ENCODE measurements at places on chromosomes 16 and 17.

- DNase-seq, result no peak
These were observed 29.3 kb upstream of the STH start for GRCh38 chr17:45969726-45970125.

DNA sequence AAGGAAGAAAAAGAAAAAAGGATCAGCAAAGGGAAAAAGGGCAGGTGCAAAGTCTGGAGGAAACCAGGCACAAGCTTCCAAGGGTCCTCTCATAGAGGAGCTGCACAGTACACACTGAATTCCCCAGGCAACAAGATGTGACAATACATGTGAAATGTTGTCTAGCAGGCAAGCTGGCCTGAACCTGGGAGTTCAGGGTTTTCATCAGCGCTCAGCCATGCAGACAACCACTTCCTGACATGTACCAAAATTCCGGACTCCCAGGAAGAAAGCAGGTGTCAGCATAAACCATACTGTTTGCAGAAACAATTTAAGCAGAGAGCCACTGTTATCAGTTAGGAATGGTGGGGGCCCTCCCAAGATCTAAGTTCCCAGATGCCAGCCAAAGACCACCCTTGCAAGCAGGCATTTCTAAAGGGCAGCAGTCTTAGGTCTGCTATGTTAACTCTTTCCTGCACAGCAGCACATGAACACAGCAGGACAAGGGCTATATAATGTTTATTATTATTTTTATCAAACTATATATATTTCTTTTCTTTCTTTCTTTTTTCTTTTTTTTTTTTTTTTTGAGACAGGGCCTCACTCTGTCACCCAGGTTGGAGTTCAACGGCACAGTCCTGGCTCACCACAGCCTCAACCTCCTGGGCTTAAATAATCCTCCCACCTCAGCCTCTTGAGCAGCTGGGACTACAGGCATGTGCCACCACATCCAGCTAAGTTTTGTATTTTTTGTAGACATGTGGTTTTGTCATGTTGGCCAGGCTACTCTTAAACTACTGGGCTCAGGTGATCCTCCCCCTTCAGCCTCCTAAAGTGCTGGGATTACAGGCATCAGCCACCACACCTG lies 10.1 kb downstream of the TK2 start:
- no peak for DNase-seq

GRCh38 chr17:55726440-55726839 lies 3.8 kb upstream of the TMEM100 start:
- DNase-seq, result no peak

DNA sequence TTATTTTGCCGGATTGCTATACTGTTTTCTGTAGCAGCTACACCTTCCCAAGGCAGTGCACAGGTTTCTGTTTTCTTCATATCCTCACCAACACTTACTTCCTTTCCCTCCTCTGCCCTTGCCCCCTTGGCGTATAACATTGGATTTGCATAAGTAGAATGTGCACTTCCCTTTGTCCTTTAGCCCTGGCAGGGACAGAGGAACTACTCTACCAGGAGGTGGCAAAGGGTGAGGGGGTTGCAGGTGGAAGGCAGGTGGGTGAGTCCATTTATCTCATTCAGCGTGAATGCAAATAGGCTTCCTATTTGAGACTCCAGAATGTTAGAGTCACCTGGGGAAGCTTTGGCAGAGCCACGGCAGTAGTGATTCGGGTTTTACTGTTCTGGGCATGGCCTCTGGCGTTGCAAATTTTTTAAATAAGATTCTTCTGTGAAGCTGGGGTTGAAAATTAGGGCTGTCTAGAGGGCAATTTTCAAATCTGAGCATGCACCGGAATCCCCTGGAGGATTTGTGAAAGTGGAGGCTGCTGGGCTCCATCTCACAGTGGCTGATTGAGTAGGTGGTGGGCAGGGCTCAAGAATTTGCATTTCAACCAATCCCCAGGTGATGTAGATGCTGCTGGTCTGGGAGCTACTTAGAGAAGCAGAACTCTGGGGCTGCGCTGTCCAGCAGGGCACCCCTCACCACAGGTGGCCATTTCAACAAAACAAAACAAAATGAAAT lies 84.7 kb downstream of the PLCG2 start:
- DNase-seq, result no peak

DNA sequence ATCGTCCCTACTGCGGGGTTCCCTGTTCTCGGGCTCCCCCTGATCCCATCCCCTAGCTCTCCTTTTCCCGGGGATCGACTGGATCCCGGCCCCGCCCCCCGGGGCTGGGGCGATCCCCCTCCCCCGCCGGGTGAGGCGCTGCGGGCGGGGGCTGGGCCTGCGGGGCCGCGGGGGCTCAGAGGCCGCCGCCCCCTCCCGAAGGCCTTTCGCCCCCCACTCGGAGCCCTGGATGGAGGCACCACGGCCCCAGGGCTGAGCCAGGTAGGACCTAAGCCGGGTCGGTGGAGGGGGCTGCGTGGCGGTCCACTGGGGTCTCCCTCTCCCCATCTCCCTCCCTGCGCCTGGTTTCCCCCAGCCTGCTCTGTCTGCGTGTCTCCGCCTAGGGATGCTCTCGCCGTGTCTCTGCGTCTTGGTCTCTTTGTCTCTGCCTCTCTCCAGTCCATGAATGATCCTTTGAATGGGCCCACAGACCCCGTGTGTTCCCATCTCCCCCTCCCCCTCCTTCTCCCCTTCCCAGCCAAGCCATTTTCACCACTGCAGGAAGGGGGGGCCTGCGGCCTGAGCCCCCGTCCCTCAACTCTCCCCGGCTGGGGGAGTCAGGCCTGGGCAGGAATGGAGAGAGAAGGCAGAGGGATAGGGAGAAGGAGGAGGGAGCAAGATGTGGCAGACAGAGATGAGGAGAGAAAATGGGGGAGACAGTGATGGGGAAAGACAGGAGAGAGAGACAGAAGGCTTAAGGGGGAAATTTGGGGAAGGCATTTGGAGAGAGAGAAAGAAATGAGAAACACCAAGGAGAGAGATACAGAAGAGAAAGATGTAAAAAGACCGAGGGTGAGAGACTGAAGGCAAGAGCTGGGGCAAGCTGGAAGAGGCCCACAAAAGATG lies 1.7 kb upstream of the TMEM256 start:
- DNase-seq, result no peak

GRCh38 chr17:784143-784542 lies 2.0 kb downstream of the MRM3 start:
- DNase-seq, result no peak

GRCh38 chr17:80529104-80529903 lies 15.3 kb upstream of the RPTOR start:
- no peak for DNase-seq

DNA sequence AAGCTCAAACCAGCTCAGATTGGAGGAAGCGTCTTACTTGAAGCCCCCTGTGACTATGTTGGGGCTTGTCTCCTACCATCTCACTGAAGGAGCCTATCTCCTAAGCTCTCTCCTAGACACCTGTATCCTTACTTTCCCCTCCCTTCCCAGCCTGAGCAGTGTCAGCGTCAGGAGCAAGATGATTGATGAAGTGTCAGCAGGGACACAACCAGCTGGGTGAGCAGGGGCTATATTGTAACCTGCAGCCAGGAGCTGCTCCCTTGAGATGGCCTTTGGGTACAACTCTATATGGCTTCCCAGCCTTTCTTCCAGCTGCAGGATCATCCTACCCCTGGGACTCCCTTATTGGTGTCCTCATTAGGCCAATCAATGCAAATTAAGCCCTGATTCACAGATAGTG lies 83.2 kb upstream of the HSBP1 start:
- no peak for DNase-seq

DNA sequence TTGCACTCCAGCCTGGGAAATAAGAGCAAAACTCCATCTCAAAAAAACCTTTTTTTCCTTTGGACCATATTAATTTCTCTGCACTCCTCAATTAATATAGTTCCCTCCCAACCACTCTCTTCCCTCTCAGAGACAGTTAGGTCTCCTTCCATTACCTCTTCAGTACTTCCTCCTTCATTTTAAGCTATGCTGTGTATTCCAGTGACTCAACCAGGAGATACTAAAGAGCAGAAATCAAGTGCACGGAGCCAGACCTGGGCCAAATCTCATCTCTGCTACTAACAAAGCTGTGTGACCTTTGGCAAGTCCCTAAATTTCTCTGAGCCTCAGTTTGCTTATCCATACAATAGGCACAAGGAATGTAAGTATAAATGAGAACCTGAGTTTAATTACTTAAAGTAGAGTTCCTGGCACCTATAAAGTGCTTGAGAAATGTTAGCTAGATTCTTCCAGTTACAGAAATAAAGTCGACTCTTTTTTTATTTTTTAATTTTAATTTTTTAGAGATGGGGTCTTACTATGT lies 8.5 kb downstream of the PECAM1 start:
- no peak for DNase-seq

DNA sequence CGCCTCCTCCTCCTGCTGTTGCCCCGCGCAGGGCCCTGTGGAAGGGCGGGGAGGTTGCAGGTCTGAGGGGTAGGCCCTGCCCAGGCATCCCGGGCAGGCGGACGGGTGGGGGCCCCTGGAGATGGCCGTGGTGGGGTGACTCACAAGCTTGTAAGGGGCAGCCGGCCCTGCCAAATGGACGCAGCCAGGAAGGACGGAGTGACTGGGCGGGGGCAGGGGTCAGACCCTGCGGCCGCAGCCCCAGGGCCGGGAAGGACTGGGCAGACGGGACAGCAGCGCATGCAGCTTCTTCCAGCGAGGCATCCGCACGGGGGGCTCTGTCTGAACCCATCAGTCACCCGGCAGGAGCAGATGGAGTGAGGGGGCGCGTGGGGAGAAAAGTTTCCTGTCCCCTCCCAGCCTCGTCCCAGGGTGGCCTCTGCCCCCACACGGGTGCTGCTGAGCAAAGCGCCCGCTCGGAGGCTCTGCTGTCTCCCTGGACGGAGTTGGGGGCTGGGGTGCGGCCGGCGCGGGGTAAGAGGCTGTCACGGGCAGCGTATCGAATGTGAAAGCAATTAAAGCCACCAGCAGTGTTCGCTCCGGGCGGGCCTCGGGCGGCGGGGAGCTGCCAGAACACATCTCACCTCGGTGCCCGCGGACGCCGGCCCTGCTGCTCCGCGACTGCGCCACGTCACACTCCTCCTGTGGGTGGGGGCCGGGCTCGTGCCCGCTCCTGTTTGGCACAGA lies 5.4 kb upstream of the PRR35 start:
- DNase-seq, result no peak

- no peak for DNase-seq
These were observed 238.8 kb downstream of the SLC39A11 start for GRCh38 chr17:72853440-72854415.

DNA sequence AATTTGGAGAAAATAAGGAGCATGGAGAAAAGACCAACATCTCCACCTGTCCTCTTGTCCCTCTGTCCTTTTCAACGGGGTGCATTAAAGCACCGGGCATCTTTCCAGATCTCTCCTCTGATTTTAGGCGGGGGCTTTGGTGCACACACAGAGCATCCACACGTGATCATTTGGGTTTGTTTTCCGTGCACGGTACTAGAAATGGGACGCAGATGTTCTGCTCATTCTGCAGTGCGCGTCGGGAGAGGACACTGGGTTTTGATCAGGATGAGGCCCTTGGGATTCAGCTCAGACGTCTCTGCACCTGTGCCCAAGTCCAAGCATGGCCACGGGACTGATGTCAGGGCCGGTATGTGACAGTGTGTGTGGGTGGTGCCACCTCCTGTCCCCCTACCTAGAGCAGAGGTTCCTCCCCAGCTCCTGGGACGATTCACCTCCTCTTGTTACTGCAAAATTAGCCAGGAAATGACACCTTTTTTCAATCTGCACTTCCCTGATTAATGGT lies 31.9 kb downstream of the PDIA2 start:
- DNase-seq, result no peak

DNA sequence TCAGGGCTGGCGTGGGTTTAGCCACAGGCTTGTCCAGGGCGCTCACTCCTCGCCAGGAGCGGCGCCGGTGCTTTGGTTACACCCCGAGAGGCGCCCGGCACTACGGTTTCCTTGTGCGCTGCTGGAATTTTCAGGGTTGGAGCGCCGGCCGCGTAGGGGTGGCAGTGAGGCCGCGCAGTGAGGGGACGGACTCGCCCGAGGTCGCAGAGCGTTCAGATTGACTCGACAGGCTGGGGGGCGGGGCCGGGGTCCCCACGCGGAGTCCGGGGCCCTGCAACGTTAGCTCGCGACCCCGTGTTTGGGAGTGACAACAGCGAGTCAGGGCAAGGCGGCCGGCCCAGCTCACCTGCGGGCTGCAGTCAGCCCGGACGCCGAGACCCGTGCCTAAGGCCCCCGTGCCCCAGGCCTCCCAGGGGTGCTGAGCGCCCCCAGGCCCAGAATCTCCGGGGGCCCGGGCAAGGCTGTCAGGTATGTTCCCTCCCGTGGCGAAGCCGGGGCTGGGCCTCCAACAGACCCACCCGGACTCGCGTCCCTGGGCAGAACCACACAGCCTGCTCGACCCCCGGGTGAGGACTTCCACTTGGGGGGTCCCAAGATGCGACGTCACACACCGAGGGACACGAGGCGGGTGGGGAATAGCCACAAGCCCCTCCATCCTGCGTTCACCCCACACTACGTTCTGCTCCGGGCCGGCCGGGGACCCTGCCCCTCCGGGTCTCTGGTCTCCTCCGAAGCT lies 1.3 kb upstream of the ACTG1 start:
- DNase-seq, result no peak

DNA sequence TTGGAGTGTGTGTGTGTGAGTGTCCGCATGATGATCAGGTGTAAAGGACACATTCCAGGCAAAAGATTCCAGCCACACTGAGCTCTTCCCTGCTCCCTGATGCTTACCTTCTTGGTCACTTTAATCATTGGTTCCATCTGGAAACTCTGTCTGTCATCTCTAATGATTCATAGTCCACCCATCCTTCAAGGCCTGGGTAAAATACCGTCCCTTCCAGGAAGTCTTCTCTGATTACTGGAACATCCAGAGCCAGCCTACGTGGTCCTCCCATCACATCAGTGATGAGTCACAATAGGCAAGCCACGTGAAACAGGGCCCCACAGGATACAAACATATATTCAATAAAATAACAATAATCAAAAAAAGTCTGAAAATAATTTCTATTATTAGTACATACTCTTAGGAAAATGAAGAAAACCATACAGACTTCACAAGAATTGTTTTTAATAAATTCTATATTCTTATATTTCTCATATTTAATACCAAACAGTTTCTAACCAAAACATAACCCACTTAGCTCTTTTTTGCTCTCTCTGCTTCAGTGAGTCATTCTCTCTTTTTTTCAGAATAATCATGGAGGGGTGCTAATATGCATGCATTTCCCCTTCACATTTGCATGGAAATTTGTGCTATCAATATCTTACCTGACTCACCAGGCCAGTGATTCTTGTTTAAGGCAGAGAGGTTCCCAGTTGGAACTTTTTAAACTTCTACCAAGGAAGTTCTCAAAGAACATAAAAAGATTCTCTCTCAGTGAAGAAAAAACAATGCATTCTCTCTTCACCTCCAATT lies 263.2 kb downstream of the TOX3 start:
- DNase-seq, result no peak

GRCh38 chr17:65254166-65254565 lies 117.0 kb downstream of the RGS9 start:
- DNase-seq, result no peak

DNA sequence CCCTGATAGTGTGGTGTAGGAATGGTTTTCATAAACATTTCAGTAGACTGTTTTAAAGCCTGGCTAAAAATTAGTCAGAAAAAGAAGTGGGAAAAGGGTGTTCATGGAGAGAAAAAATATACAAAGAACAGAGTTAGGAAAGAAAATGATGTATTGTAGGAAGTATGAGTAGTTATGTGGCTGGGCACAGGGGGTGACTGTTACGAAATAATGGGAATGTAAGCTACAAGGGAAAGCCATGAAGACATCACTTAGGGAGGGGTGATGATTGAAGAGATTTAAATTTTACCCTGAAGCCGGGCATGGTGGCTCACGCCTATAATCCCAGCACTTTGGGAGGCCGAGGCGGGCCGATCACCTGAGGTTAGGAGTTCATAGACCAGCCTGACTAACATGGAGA lies 55.3 kb downstream of the NUP88 start:
- DNase-seq, result no peak

- DNase-seq, result no peak
These were observed 457.7 kb upstream of the MAF start for GRCh38 chr16:80058214-80058613.

Data from stimulated activated CD8-positive, alpha-beta memory T cell treated with anti-CD3 and anti-CD28 coated beads, Interleukin-4, amount 100 ng/mL, for 4 hours (primary cell).